Tibial nerve (tissue), 4 donors: ENCODE measurements at places on chromosomes 5 and 9. TPM values are rescaled to one million over a fixed set of nuclear protein-coding genes. Genes with fewer than 3 reads are reported as not detected.

Gene CYLC2
- total RNA-seq = not detected

- DNase-seq = no peak
Observed at GRCh38 chr9:91346644-91347043, 15.1 kb downstream of the AUH start.

Gene TLX3
- total RNA-seq = not detected

DNA sequence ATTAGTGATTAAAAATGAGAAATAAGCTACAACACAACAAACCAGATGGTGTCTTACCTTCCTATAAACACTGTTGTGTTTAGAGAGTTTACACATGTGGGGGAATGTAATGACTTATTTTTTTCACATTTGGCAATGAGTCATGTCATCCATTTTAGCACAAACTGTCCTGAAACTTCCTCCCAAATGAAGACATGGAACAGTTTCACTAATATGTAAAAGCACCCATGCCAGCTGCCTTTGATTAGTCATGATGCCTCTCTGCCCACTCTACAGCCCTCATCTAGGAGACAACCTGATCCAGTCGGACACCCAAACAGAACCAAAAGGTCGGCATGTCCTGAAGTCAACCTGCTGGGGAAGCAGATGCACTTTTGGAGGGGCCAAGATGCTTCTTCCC lies 98.2 kb downstream of the SEMA5A start:
- no peak for DNase-seq

GRCh38 chr9:112050544-112051475 lies 124.3 kb downstream of the SUSD1 start:
- peak; percentile 81 for DNase-seq

DNA sequence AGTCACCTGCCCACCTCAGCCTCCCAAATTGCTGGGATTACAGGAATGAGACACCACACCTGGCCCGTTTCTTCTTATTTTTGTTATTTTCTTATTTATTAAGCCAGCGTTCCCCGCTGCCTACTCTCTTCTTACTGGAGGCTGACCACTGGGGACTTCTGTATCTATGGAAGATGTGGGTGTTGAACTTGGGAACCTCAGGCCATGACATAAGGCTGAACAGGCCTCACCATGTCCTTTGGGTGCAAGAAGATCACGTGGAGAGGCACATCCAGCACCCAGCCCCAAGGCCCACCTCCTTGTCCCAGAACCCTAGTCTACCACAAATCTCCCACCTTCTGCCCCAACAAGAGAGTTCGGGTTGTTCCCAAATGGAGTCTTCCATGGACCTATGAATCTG lies 59.4 kb upstream of the NEK6 start:
- no peak for DNase-seq

DNA sequence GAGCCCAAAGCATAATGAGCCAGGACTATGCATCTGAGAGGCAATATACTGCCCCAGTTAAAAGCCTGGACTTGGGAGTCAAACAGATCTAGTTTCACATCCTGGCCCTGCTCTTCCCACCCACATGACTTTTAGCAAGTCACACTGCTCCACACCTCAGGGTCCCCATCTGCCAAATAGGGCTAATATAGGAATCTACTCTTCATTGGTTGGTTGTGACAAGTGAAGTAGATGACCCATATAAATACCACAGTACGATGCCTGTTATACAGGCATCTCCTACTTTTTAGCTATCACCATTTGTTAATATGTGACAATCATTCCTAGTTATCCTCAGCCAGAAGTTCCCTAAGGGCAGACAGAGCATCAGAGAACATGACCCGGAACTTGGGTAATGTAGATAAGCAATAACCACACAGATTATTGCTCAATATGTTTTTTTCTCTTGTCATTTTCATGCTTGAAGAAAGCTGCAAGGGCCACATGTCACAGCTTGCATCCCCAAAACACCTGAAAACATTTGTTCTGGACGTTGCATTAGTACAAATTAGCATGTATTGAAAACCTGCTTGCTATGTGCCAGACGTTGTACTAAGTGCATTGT lies 20.4 kb downstream of the ADAM19 start:
- DNase-seq = no peak

GRCh38 chr9:82761956-82762355 lies 301.0 kb downstream of the RASEF start:
- no peak for DNase-seq

- DNase-seq = no peak
Observed at GRCh38 chr9:38622951-38623350, 2.6 kb upstream of the ANKRD18A start.

Gene CCIN
- not detected for total RNA-seq

Gene ARSB
- 8.3 TPM for total RNA-seq

DNA sequence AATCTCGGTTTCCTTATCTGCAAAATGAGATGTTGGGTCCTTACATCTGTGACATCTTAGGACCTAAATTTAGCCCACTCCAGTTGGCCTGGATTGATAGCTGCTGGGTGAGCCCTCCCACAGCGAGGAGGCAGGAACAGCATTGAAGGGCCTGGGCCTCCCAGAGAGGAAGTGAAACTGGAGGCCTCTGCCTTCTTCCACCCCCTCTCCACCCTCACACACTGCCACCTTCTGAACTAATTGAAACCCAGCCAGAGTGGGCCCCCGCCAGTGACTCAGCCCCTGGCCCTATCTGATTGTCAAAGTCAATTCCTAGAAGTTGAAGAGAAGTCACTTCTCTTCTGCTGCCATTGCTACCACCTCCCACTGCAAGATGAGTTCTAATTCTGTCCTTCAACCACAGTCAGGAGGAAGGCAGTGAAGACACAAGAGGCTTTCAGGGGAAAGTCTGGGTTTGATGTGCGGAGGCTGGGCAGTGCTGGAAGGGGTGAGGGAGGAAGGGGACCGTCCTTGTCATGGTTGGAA lies 55.2 kb upstream of the NEK6 start:
- DNase-seq = no peak

- no peak for DNase-seq
Observed at GRCh38 chr9:2373648-2374047, 247.9 kb upstream of the VLDLR start.

- no peak for DNase-seq
Observed at GRCh38 chr5:143614831-143615230, 197.1 kb upstream of the HMHB1 start.

Gene OLFM1
- 36.0 TPM for total RNA-seq

Gene RAB14
- 36.3 TPM for total RNA-seq

Gene ADAMTS6
- 5.7 TPM for total RNA-seq

DNA sequence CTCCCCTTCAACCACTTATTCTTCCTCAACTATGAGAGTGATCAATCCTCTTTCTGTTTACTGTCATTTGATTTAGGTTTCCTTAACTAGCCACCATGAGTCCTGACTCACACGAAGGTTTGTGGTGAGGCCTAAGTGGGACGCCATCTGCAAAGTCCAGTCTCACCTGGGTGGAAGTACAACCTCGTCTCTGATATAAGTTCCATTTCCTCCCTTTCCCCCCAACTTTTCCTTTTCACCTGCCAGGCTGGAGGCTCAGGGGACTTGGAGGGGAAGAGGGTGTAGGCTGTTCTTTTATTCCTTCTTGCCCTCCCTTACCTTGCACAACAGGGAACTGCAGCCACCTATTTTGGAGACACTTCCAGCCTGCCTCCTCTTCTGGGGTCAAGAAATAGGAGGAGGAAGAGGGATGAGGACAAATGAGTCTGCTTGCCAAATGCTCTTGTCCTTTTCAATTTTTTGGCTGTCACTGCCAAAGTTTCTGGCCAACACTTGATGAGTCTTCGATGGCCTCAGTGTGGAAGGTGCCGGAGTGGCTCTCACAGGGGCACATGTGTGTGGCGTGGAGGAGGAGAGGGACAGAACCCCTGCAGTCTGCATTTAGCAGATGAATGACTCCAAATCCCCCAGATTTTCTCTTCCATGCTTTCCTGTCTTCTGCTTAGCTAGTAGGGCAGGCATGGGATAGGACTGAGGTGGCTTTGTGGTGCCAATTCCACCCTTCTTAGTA lies 249.6 kb downstream of the NSG2 start:
- no peak for DNase-seq

Gene EGR1
- 3.1 TPM for total RNA-seq
